ENCODE measurements at places on chromosomes 1 and 21. TPM values are rescaled to one million over a fixed set of nuclear protein-coding genes. Genes with fewer than 3 reads are reported as not detected.
A peak's percentile ranks its signal among the peaks of the same experiment; 100 is the strongest.

DNA sequence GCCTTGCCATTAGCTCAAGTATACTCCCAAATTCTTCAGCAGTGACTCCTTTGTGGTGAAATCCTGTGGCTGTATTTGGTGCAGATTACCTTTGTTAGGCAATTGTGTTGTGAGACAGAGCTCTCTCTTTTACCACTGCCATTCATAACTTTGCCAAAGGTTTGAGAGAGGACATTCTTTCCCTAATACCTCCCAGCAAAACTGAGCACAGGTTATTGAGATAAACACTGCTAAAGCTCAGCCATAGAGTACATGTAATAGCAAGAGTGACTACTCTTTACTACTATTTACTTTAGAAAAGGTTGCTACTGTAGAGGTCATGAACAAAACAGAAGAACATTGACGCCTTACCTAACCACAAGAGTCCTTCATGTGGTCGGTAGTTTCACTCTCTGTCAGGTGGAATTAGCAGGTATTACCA is 514.0 kb upstream of the ADAMTS5 start:
- ATAC-seq, result no peak

DNA sequence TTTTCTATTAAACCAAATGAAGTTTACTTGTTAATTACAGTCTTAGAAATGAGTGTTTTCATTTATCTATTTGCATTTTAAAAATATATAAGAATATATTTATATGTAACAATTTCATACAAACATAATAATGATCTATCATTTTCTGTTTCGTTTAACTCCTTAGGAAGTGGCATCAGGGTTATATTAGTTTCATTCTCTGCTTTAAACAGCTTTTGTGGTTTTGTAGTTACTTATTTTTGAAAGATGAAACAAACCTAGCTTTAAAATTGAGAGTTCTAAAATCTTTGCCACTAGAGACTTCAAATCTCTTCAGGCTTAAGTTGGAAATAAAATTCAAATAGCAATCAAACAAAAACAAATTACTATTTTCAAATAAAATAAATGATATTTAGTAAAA is 2110.6 kb downstream of the MRPL39 start:
- ATAC-seq, result no peak

DNA sequence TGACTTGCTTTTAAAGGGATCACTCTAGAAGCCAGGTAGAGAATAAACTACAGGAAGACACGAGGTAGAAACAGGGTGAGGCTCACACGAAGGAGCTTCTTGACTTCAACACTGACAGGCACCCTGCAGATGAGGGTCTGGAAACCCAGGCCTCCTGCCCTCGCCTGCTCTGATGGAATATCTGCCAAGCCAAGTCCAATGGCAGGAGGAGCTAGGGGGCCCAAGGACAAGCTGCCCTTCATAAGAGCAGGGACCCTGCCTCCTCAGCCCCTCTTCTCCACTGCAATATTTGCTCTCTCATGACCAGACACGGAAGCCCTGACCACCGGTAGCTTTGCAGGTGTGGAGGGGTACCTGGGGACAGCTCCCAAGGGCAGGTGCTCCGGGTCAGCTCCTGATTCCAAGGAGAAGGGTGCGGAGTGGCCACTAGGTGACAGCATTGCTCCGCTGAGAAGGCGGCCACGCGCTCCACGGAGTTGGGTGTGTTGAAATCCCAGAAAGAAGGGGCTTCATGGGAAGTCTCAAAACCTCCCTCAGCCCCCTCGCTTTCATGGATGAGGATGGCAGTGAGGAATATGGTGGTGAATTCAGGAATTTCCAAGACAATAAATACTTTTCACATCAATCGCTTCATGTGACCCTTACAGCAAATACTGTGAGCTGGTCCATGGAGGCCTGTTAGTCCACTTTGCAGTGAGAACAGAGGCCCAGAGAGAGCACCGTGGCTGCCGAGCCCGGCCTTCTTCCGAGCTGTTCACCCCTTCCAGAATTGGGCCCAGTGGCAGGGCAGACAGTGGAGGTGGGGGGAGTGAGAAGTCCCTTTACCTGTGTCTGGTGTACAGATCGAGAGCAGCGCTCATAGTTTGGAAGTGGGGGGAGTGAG is 33.2 kb upstream of the PAX7 start:
- ATAC-seq, result peak; percentile 86

DNA sequence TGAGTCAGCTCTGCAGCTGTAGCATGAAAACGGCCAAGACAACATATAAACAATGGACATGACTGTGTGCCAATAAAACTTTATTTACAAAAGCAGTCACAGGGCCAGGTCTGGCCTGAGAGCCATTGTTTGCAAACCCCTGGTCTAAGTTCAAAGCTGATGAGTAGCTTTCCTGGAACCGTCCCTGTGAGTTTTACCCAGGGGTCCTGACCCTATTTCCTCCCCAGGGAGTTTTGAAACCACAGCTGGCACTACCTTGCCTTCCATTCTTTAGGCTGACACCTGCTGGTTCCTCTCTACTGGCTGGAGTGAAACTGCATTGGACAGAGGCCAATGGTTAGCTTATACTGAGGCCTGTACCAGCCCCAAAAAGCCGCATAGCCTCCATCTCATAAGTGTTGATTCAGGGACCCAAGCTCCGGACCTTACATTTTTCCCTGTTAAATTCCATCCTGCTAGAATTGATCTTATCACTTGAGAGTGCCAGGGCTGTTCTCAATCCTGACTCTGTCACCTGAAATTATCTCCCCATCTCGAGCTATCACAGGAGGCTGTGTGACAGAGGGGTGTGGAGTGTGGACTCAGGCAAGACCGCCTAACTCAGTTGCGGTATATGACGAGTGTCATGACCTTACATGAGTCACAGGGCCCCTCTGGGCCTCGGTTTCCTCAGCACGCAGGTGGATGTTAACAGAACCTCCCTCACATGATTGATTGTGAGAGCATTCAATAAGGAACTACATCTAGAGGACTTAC is 343.6 kb downstream of the NPHP4 start:
- ATAC-seq, result no peak

DNA sequence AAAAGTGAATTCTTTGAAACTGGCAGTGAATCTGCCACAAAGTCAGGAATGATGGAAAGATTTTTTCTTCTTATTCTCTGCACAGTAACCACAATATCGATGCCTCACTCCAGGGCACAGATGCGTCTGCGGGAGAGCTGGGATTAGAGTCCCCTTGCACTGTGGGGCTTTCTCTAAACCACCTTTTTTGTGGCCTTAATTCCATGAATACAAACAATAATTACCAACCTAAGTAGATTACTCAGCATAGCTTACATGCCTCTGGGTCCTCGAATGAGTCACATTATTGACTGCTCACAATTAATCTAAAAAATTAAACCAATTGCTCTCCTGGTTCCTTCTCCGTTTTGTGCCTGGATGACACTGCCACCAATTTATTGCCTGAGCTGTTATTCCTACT is 125.8 kb downstream of the KAZN start:
- no peak for ATAC-seq

GRCh38 chr1:30225357-30225756 is 498.0 kb downstream of the MATN1 start:
- ATAC-seq, result no peak

- ATAC-seq, result no peak
These were observed 401 bp downstream of the ERRFI1 start for GRCh38 chr1:8025671-8026144.

Gene OLFML2B
- total RNA-seq, result 1.0 TPM

Gene ATAD3C
- 0.76 TPM for total RNA-seq

Gene NTNG1
- total RNA-seq, result 8.6 TPM

Gene ATP1A4
- total RNA-seq, result 0.32 TPM

Gene SCYL3
- total RNA-seq, result 6.3 TPM

Gene TNFRSF9
- total RNA-seq, result 5.2 TPM

Gene IKBKE
- 1.2 TPM for total RNA-seq

Gene MTARC2
- 2.7 TPM for total RNA-seq

Gene S100A7
- not detected for total RNA-seq

All from motor neuron (in vitro differentiated cells).